ENCODE measurements at places on chromosomes 11 and 22.

GRCh38 chr22:26822313-26822712 is 164.9 kb downstream of the MIAT start:
- no peak for DNase-seq

DNA sequence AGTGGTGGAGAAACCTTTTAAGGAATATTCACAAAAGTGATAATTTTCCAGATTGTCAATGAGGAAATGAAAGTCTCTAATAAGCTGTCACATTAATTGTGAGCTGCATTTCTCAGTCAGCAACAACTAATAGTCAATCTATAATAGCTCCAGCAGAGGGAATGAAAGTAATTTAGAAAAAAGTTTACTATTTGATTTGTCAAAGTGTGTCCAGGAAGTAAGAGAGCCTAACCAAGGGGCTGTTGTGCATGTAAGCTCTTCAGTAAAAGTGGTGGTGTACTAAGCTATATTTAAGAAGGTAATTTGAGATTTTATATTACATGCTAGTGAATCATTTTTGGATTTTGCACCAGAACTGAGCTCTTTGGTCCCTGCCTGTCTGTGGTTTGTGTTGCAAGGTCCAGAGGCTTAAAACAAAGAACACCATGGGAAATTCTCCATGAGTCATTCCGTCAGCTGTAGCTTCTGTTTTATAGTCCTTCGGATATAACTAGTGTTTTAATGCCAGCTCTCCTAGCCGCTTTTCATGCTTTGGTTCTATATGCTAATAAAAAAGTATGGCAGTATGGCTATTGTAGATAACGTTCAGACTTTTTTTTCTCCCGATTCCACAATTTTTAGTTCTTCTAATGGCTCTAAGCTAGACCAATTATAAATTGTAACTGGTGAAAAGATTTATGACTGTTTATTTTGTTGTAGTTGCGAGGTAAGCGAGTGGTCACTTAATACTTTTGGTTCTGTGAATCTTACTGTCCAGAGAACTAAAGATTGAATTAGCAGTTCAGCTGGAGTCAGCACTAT is 64.6 kb downstream of the ARHGEF12 start:
- DNase-seq, result no peak

DNA sequence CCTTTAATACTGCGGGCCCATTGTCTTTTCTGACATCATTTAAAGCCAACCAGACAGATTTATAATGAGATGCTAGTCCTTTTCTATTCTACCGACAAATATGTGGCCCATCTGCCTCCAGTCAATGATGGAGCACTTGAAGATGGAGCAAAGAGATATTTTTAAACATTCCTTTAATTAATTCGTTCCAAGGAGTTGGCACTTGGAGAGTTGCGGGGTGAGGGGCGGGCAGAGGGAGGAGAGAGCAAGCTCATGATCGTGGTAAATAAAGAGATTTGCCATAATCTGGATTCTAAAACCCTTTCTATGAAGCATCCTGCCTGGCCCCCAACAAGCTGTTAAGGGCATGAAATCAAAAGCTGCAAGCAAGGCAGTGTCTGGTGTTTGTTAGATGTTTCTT is 5.0 kb downstream of the SLC1A2 start:
- no peak for DNase-seq

GRCh38 chr11:122601141-122602125 is 54.1 kb upstream of the UBASH3B start:
- DNase-seq, result no peak

- no peak for DNase-seq
These were observed 101.2 kb downstream of the NAT10 start for GRCh38 chr11:34206407-34207300.

Measured in sigmoid colon (tissue), 7 donors.